ENCODE measurements at places on chromosomes 5 and 9. TPM values are rescaled to one million over a fixed set of nuclear protein-coding genes. Genes with fewer than 3 reads are reported as not detected.

Gene STKLD1
- total RNA-seq, result 0.14 TPM

Gene ARL14EPL
- total RNA-seq, result not detected

Gene TMEM215
- total RNA-seq, result not detected

Gene MVB12B
- total RNA-seq, result 2.6 TPM

Gene SLC4A9
- total RNA-seq, result not detected

Gene PLEKHG4B
- total RNA-seq, result under 0.01 TPM

Gene TCOF1
- 46.5 TPM for total RNA-seq

Measured in placental pericyte (primary cell).